Fibroblast of skin of left biceps (primary cell): ENCODE measurements at places on chromosomes 11 and 22.

DNA sequence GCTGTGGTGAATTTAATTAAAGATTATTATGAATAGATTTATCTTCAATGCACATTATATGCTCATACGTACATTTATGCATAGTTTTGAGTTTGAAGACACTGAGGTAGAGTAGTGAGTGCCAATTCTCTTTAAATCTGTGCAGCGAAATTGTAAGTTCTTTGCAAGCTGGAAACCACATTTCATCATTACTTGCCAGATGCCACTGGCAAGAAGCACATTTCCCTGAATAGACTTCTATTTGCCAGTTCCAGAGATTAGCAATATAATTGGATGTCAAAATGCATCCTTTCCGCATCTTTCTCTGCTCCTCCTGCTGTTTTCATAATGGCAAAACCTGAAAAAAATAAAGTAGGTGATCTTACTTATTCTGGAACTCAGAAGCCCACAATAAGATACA is 448.0 kb downstream of the LUZP2 start:
- no peak for DNase-seq

GRCh38 chr22:20788627-20789344 is 14.9 kb downstream of the SERPIND1 start:
- DNase-seq, result no peak

DNA sequence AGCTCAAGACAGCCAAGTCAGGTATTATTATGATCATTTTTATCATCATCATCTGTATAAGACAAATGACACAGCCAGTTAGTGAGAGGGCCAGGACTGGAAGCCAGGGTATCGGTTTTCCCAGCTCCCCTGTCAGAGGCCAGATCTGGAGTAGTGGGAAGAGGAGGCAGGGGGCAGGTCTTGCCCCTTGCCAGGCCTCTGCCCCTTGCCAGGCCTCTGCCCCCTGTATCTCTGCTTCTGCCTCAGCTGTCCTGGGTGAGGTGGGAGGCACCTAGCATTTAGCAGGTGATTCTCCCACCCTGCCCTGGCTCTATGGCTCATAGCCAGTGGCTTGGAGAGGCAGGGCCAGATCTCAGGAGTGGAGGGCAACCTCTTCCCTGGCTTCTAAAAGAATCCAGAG is 67.3 kb downstream of the PRDM11 start:
- DNase-seq, result no peak

DNA sequence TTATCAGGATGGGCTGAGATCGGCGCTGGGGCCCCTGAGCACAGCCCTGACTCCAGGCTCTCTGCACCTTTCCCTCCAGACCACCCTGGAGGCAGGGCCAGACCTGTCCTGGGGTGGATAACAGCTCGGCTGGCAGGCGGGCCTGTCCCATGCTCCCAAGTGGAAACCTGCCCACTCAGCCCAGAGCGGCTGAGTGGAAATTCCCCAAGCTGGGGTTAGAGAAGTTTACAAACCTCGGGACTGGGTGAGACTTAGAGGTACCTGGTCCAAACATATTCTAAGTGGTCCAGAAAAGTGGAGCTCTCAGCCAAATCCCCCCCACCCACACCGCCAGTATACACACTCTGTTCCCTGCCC is 4.8 kb upstream of the FXYD2 start:
- no peak for DNase-seq

DNA sequence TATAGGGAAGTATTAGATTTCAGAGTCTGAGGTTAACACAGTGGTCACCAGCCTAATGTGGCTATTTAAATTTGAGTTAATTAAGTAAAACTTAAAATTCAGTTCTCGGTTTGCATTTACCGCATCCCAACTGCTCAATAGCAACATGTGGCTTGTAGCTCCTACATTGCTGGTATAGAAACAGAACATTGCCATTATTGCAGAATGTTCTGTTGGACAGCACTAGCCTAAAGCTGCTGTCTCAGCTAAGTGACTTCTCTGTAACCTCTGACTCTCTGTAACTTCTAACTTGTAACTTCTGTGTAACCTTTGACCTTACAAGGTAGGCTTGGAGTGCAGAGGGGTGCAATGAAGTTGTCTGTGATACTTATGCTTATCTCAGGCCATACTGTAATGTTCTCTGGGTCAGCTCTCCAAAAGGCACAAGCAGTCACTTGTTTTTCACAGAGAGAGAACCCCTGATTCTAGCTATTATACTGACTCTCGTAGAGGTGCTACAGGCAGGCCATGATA is 78.7 kb downstream of the ZNRF3 start:
- DNase-seq, result no peak

- no peak for DNase-seq
These were observed 489.5 kb downstream of the BUD13 start for GRCh38 chr11:116283300-116283699.

DNA sequence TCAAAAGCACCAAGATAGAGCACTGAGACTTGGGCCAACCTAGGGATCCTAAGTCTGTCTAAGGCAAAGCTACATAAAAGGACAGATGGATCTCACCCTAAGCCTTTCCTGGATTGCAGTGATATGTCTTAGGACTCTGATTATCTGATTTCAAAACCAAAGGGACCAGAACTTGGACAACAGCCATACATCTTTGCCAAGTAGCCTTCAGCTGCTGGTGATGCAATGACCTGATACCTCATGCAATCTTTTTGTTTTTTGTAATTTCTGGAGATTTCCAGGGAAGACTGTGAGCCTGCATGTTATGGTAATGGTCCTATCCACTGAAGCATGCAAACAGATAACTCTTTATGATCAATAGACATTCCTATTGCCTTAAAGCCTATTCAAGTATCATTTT is 230.4 kb upstream of the MTNR1B start:
- peak; percentile 70 for DNase-seq

GRCh38 chr11:86497310-86497709 is 122.6 kb downstream of the CCDC81 start:
- DNase-seq, result no peak

- no peak for DNase-seq
These were observed 11.6 kb upstream of the EHF start for GRCh38 chr11:34609187-34609751.

GRCh38 chr11:102446606-102447005 is 6.0 kb downstream of the TMEM123 start:
- peak; percentile 65 for DNase-seq

- DNase-seq, result no peak
These were observed 12.4 kb downstream of the PIWIL3 start for GRCh38 chr22:24761888-24762675.

DNA sequence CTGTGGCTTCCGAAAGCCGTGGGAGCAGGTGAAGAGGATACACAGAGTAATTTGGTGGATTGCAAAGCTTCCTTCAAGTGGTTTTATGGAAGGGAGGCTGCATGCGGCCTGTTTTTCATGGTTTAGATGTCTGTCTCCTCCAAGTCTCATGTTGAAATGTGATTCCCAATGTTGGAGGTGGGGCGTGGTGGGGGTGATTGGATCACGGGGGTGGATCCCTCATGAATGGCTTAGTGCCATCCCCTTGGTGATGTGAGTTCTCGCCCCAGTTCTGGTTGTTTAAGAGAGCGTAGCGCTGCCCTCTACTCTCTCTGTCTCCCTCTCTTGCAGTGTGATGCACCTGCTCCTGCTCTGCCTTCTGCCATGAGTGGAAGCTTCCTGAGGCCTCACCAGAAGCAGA is 247.8 kb upstream of the B3GAT1 start:
- DNase-seq, result no peak

GRCh38 chr11:88179971-88180629 is 4.9 kb upstream of the RAB38 start:
- DNase-seq, result no peak

- no peak for DNase-seq
These were observed 1077.3 kb downstream of the TBC1D22A start for GRCh38 chr22:47839595-47840227.

- no peak for DNase-seq
These were observed 5.5 kb downstream of the B3GAT1 start for GRCh38 chr11:134406264-134407185.

- no peak for DNase-seq
These were observed 1.8 kb downstream of the LDHAL6A start for GRCh38 chr11:18457450-18457849.

- no peak for DNase-seq
These were observed at the start of gene SULT4A1 for GRCh38 chr22:43862074-43862881. SULT4A1 (minus strand) TSS chr22:43862513; CDS start chr22:43862382, 131 bp downstream.

GRCh38 chr11:130323452-130324450 is 9.0 kb upstream of the ZBTB44 start:
- peak; percentile 59 for DNase-seq

- DNase-seq, result no peak
These were observed 35.2 kb downstream of the NARS2 start for GRCh38 chr11:78539506-78539905.

GRCh38 chr11:20547411-20547810 is 52.0 kb upstream of the SLC6A5 start:
- DNase-seq, result no peak

- DNase-seq, result no peak
These were observed 68.5 kb downstream of the SHANK2 start for GRCh38 chr11:71183878-71184277.

DNA sequence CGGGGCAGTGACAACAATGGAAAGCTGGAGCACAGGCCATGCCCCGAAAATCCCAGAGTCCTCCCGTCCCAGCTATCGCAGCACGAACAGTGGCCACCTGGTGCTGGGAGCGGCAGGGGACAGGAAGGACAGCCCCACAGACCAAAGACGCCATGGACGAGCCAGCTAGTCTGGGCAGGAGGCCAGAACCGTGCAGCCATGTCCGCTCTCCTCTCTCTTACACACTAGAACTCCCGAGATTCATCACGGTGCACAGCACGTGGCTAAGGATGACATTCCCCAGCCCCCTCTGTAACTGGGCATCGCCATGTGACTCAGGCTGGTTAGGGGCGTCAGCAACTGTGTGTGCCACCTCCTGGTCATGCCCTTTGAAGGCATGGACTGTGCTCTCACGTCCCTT is 4.6 kb downstream of the CDPF1 start:
- DNase-seq, result no peak
